Activated CD4-positive, CD25-positive, alpha-beta regulatory T cell treated with anti-CD3 and anti-CD28 coated beads, Interleukin-2, amount 50 U/mL, for 24 hours (primary cell): ENCODE measurements at places on chromosomes 6 and 20.
A peak's percentile ranks its signal among the peaks of the same experiment; 100 is the strongest.

DNA sequence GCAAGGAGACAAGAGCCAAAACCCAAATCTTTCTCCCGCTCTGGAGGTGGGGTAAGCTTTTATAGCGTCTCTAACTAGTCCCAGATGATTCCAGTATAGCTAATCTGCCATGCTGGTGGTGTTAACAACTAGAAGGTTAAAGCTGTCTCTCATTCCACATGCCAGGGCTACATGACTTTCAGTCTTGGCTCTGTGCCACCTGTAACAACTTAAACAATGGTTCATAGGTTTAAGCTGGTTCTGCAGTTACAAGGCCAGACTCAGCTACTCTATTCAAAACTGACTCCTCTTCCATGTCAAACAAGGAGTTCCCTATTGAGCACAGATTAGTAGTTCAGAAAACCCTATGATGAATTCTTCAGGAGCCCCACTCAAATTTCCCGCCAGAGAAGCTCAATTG, 128.9 kb downstream of the ELOVL4 start:
- no peak for ATAC-seq

GRCh38 chr6:15376900-15377487, 131.1 kb downstream of the JARID2 start:
- no peak for ATAC-seq

- no peak for ATAC-seq
Observed at GRCh38 chr20:58851221-58851968, 693 bp upstream of the GNAS-AS1 start.

- ATAC-seq: no peak
Observed at GRCh38 chr6:144017166-144018094, 9.4 kb upstream of the PLAGL1 start.

DNA sequence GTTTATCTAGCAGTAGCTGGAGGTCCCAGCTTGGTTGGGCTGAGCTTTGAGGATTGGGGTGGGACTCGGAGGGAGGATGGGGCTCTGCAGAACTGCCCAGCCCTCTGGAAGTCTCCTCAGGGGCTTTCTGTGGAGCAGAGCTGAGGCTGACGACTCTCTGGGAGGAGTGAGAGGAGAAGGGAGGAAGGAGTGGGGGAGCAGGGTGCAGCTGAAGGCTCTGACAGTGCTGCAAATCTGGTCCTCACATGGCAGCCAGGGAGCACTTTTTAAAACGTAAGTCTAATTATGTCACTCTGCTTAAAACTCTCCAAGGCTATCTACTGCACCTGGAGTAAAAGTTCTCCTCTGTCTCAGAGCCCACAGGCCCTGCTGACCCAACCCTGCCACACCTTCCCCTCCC, 32.4 kb downstream of the GRM4 start:
- no peak for ATAC-seq

DNA sequence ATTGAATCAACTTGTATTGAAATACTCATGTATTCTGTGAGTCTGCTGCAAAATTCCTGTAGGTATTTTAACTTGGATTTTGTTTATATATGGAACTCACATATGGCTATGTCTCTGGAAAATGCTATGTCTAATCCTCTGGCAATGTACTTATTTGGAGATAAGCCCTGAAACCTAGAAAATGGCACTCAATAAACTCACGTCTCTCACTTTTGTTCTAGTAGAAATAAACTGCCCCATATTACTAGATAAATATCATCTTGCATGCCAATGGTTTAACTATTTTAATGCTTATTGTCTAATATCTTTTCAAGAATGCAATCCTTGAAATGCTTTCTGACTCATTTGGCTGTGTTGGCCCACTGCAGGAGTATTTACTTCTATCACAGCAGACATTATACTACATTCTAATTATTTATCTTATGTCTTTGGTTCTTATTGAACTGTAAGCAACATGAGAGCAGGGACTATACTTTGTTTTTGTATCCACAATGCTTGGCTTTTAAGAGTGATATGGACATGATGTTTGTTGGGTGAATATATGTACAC, 292.2 kb upstream of the RSPO3 start:
- ATAC-seq: no peak

DNA sequence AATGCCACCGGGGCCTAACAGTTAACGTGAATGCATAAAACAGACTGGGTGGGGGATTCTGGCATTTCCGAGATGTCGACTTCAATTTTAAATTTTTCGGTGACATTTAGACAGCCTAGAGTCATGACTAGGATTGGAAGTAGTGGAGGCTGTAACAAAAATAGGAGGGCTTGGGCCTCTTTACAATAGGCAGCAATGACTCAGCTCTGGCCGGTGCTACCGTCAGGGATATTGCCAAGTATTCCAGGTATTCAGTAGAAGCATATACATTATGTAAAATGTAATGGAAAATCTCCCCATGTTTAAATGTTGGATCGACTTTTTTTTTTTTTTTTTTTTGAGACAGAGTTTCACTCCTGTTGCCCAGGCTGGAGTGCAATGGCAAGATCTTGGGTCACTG, 136.2 kb upstream of the STMND1 start:
- no peak for ATAC-seq

GRCh38 chr20:62472138-62472940, 3.5 kb downstream of the GATA5 start:
- no peak for ATAC-seq

- no peak for ATAC-seq
Observed at GRCh38 chr6:38459291-38459690, 180.4 kb downstream of the BTBD9 start.

DNA sequence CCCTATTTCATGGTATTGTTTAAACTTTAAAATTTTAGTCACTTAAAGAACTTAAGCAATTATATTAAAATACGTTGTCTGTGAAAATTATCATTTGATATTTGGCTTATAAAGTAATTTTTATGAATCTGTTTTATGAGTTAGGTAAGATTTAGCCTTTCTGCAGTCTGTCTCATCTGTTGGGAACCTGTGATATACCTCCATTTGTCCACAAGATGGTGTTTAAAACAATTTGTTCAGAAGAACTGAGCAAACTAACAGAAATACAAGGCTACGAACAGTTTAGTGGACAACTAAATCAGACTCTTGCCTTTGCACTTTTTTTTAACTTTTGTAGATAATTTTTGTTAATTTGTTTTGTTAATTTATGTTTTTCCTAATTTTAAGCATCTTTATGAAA, 92.4 kb downstream of the COL9A1 start:
- no peak for ATAC-seq

GRCh38 chr6:25407431-25407830, 128.3 kb downstream of the CARMIL1 start:
- no peak for ATAC-seq

DNA sequence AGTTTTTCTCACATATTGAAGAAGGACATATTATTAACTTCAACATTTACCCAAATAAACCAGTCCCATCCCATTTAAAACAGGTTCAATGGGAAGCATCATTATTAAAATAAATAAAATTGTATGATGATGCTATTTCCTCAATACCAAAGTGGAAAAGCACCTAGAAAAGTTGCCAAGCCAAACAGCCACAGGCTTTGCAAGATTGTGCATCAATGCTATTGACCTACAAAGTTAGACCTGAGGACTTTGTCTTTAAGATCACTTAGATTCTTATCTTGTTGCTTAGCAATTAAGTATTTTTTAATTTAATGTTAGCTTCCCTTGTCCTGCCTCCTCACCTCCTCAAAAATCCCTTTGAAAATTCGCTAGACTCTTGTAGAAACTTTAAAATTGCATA, 132.1 kb downstream of the SAMD5 start:
- no peak for ATAC-seq

GRCh38 chr6:86423571-86423970, 513.8 kb upstream of the HTR1E start:
- no peak for ATAC-seq

DNA sequence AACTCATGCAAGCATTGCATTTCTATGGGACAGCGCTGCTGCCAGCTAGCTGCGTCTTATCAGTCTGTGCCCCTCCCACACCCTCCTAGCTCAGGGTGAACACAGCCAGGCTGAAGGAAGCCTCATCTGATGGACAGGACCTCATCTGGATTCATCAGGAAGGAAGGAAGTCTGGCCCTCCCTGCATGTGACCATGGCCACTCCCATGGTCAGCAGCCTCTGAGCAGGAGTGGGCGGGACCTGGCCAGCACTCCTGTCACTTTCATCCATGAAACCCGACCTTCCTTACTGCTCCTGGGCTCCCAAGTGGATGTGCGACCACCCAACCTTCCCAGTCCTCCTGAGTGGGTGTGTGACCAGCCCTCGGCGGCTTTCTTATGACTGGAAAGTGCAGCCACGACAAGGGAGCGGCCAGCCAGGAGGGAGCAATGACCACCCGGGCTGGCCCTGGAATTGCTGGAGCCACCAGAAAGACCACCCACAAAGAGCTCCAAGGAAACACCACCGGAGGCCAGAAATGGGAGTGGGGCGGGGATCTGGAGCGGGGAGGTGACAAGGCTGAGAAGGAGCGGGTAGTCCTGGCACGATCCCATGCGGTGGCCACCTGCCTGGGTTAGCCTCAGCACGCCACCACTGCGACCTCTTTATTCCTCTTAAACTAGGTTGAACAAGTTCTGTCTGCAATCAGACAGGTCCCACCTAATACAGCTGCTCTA, 241.2 kb downstream of the TTLL2 start:
- no peak for ATAC-seq

DNA sequence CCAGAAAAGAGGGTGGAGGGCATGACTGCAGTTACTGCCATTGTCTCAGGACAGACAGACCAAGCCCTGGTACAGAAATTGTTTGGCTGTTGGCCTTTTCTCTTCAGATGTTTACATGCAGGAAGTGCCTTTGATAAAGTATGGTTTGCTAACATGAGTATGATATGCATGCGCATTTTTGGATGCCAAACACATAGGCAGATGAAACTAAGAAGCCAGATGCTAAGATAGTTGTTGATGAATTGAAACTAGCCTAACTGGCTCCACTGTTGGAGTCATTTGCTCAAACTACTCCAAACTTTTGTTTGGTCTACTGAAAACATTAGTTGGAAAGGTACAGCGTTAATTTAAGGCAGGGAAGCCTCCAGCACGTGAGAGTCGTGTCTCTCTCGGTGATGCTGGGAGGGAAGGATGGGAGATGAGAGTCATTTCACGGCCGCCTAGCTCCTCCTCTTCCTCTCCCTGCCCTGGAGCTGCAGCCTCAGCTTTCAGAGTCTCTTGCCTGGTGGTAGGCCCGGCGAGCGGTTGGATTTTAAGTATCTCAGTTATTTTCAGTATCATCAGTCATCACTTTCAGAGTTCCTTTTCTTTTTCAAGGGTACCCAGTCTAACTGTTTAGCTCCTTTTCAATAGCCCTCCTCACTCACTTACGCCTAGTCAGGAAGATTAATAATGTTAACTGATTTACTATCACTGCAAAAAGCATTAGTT, 29.7 kb downstream of the RREB1 start:
- peak; percentile 70 for ATAC-seq

- ATAC-seq: no peak
Observed at GRCh38 chr6:25617997-25618396, 34.0 kb upstream of the SCGN start.

- ATAC-seq: no peak
Observed at GRCh38 chr6:130858498-130859160, 31.4 kb downstream of the SMLR1 start.

- ATAC-seq: no peak
Observed at GRCh38 chr6:8831366-8832152, 396.2 kb upstream of the SLC35B3 start.

GRCh38 chr20:51013577-51014330, 9.2 kb downstream of the KCNG1 start:
- no peak for ATAC-seq

DNA sequence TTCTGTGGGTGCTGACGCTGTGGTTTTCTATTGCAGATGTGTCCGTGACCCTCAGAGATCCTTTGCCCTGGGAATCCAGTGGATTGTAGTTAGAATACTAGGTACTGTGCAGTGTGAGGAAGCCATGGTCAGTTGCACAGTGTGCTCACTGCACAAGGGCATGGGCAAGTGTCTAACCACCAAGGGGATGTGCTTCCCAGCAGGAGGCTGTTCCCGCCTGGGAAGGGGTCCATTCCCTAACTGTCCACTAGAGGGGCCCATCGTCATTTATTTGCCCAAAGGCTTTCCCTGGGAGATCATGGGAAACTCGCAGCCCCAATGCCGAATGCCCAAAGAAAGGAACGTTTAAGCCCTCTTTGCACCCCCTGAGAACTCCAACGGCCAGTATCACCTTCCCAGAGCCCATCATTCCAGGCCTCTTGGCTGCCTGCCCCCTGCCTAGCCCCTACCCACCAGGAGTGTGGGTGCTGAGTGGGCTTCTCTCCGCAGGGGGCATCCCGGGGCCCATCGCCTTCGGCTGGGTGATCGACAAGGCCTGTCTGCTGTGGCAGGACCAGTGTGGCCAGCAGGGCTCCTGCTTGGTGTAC, 26.2 kb downstream of the SLCO4A1 start:
- ATAC-seq: no peak

GRCh38 chr6:32954986-32955802, 2.3 kb upstream of the HLA-DMA start:
- no peak for ATAC-seq

DNA sequence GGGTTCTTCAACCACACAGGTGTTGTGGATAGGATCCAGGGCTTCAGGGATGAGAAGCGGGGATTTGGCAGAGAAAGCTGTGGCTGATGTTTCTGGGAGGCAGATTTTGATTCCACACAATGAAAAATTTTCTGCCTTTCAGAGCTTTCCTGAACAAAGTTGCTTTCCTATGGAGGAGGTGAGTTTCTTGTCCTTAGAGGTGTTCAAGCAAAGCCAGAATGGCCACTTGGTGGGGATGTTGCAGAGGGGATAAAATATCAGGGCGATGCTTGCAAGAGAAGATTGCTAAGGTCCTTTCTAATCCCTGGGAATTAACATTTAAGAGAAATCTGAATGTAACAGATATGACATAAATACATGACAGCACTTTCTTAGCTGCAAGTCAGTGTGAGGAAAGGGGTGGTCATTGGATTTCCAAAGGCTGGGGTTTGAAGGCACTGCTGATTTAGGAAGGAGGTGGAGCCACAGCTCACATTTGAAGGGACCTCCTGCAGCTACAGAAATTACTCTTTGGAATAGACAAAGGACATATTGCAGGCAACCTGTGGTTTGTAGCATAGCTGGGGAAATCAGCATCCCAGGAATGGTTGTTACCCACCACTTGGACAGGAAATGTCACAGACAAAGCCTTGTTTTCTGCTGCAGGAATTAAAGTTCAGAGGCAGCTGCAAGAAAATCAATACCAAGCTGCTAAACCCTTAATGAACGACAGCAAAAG, 271.1 kb upstream of the CHD6 start:
- no peak for ATAC-seq
